ENCODE measurements at places on chromosomes 2 and 18.

DNA sequence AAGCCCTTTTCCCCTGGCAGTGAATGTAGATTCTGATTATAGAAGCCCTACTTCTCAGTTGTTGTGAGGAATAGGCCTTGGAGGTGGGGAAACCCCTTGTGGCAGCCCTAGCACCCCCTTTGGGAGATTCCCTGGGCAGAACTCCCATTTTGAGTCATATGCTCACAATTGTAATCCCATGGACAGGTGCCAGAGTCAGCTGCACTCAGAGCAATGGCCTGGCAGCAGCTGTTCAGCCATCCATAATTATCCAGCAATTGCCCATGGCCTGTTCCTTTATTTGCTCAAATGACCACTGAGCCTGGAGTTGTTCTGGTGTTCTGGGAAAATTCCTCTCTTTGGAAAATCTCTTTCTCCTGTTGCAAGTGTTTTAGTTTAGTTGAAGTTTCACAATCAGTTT is 71.7 kb downstream of the PTRHD1 start:
- peak; percentile 85 for DNase-seq

GRCh38 chr2:28454016-28454930 is 41.6 kb upstream of the PLB1 start:
- DNase-seq: no peak

DNA sequence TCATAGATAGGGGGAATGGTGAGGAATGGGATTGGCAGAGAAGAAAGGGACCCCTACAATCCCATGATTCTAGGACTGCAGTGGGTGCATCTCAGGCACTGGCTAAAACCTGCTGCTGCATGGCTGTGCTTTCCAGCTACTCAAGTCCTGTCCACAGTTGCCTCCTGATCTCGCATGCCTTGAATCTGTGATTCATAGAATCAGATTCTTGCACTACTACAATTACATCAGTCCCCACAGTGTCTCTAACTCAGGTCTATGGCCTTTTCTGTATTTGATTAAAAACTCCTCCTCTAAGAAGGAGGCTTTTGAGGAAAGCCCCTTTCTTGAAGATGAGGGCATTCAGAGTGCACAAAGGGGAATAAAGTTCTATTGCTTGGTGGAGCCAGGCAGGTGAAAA is 117.4 kb downstream of the LRATD1 start:
- no peak for DNase-seq

GRCh38 chr18:78822171-78822948 is 157.3 kb upstream of the SALL3 start:
- no peak for DNase-seq

GRCh38 chr2:13698847-13699246 is 933.7 kb upstream of the LRATD1 start:
- no peak for DNase-seq

- no peak for DNase-seq
These were observed 455.9 kb downstream of the CNTNAP5 start for GRCh38 chr2:124480958-124481357.

- DNase-seq: peak; percentile 41
These were observed 828.3 kb upstream of the PIK3C3 start for GRCh38 chr18:41126541-41127235.

- no peak for DNase-seq
These were observed 106.8 kb upstream of the ZFP36L2 start for GRCh38 chr2:43333101-43333655.

GRCh38 chr2:71348302-71348701 is 16.7 kb downstream of the ZNF638 start:
- DNase-seq: peak; percentile 18

- DNase-seq: no peak
These were observed 141.0 kb downstream of the MAP2 start for GRCh38 chr2:209564816-209565215.

DNA sequence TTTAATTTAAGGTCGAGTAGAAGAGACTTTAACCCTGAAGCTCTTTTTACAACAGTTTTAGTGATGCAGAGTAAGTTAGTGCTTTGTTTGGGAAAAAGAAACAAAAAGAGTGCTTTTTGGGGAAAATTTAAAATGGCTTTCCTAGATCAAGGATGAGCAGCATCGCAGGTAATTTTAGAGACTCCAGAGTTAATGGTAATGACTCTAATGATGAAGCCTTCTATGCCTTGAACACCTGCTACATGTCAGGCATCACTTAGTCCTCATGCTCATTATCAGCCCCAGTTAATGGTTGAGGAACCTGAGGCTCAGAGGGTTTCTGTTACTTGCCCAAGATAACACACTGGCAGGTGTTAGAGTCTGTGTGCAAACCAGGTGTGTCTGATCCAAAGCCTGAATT is 167.8 kb downstream of the ACOXL start:
- DNase-seq: no peak

GRCh38 chr2:159124441-159124911 is 156.0 kb downstream of the TANC1 start:
- DNase-seq: peak; percentile 76

GRCh38 chr2:238925281-238925680 is 77.4 kb downstream of the TWIST2 start:
- no peak for DNase-seq

DNA sequence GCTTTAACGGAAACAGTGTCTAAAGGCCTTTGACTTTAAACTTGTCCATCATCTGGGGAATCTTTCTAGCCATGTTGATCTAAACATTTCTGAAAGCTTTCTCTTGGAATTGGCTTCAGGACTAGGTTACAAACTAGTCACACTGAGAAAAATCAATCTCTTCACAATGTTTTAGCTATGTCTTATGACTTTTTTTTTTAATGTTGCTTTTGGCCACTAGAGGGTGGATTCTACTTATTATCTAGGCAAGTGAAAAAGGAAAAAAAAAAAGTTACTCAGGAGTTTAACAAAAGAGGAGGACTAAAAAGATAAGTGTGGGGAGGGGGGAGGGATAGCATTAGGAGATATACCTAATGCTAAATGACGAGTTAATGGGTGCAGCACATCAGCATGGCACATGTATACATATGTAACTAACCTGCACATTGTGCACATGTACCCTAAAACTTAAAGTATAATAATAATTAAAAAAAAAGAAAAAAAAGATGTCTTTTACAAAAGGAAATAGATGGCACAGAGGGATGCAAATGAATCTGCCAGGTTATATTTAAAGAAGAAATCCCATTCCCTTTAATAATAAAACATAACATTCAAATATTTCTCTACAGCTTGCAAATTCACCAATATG is 160.4 kb upstream of the PID1 start:
- peak; percentile 51 for DNase-seq

DNA sequence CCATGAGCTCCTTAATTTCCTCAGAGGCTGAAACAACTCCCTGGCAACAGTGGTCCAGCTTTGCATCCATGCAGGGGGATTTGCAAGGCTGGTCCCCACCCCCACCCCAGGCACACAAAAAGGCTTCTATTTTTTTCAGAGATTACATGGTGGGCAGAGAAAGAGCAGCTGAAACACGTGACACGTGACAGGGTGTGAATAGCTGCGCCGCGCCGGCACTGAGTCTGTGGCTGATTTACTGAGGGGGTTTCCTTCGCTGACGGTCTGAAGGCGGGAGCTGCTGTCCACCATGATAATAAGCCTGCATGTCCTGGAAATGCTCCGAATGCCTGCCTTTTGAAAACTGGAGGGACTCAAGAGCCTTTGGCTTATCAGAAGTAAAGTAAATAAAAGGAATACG is 50.7 kb upstream of the APCDD1 start:
- no peak for DNase-seq

GRCh38 chr2:236550701-236551465 is 18.7 kb upstream of the ACKR3 start:
- no peak for DNase-seq

DNA sequence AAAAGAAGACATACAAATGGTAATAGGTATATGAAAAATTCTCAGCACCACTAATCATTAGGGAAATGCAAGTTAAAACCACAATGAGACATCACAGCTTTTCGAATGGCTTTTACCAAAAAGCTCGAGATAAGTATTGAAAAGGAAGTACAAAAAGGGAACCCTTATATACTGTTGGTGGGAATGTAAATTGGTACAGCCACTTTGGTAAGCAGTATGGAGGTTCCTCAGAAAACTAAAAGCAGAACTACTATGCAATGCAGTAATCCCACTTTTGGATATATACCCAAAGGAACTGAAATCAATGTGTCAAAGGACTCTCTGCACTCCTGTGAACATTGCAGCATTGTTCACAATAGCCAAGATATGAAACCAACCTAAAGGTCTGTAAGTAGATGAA is 107.5 kb upstream of the SPATS2L start:
- no peak for DNase-seq

GRCh38 chr2:231102772-231103171 is 22.1 kb downstream of the HTR2B start:
- DNase-seq: no peak

GRCh38 chr2:70965506-70965905 is 12.9 kb upstream of the ANKRD53 start:
- no peak for DNase-seq

DNA sequence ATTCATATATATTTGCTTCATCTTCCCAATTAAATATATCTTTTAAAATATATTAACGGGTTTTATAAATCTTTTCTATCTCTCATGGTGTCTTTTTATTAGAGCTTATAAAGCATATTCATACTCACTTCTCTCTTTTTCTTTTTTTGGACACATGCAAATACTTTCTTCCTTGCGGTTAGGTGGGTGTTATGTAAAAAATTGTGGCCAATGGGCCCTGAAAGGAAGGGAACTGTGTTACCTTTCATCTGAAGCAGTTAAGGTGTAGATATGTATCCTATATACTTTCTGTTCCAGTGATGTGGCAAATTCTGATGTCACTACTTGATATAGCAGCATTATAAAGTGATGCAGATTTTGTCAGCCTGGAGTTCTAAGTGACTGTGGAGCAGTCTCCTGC is 714.5 kb downstream of the PLCL1 start:
- no peak for DNase-seq

- peak; percentile 34 for DNase-seq
These were observed 255.4 kb downstream of the AGAP1 start for GRCh38 chr2:235749121-235749770.

DNA sequence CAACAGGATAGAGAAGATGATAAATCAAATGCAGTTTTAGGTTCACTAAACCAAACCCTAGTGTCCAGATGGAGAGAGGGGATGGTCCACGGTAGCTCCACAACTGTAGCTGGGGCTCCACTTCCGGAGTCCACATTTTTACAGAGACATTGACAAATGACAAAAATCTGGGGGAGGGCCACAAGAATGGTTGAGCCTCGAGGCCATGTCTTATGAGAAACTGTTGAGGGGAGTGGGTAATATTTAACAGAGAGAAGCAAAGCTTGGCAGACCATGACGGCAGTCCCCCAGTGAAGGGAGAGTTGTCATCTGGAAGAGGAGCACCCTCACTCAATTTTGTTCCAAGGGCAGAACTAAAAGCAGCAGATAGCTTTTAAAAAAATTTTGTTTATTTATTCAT is 17.6 kb upstream of the EPHA4 start:
- no peak for DNase-seq

GRCh38 chr2:174340400-174341292 is 5.9 kb downstream of the SP9 start:
- no peak for DNase-seq

DNA sequence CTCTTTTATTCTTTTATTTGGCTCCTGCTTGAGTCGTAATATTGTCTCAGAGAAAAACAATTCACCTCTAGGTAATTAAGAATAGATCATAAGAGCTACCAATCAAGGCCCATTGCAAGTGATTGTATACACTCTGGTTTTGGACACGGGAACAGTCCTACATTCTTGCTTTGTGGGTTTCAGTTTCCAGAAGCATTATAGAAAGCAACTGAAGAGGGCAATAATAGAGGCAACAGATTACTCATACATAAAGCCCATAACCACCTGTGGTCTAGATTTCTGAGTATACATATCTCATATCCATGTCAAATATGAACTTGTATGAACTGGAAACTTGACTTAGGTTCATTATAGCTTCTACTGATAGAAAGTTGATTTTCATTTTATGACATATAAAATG is 65.4 kb downstream of the DIS3L2 start:
- no peak for DNase-seq

GRCh38 chr2:58427572-58428095 is 186.5 kb upstream of the FANCL start:
- peak; percentile 5 for DNase-seq

- peak; percentile 28 for DNase-seq
These were observed at the start of gene TMEM37 for GRCh38 chr2:119431155-119431975. TSS of gene TMEM37 (plus strand) at chr2:119431854. CDS start at chr2:119431904, 50 bp downstream.

GRCh38 chr18:58263055-58263957 is 219.3 kb downstream of the NEDD4L start:
- DNase-seq: no peak

DNA sequence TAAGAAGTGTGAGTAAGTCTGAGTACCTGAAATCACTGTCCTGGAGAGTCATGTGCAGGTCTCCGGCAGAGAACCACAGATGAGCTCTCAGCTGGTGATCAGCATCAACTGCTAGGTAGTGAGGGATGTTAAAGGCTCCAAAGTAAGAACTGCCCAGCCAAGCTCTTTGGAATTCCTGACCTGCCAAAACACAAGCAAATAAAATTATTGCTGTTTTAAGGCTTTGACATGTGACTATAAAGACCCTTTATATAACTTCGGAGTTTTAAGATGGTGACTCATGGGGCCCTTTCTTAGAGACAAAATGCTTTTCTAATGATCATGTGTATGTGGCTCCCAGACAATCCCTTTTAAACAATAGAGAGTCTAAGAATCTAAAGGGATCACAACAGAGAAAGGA is 855.7 kb downstream of the TRIB2 start:
- no peak for DNase-seq

GRCh38 chr2:235165631-235166030 is 213.8 kb downstream of the SH3BP4 start:
- DNase-seq: no peak

DNA sequence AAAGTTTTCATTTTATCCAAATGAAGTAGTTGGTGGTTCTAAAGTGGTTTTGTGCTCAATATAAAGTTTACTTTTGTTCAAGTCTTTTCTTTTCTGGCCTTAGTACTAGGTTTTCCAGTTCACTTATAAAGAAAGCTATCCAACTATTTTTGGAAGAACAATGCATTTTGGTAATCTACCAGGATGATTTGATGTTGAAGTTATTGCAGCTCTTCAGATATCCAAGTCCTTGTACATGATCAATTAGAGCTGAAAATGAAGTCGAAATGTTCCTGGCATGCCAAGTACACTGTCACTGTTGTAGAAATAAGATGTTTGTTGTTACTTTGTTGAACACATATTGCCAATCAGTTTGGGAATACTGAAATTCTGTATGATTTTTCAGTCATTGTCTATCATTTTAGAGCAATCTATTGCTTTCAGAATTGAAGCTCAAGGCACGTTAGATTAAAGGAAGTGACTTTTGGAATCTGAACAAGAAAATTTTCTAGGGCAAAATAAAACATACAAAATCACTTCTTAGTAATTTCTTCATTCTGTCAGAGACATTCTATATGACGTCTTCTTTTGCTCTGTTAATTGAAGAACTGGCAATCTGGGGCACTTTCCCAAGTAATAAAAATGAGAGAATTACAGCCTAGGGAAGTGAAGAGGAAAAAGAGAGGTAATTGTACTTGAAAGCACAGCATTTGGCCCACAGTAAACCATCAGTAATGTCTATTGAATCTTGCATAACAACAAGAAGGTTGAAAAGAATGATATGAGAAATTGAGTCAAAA is 232.3 kb downstream of the MREG start:
- no peak for DNase-seq

Data from stromal cell of bone marrow (primary cell).